ENCODE measurements at places on chromosomes 2 and 18.

- DNase-seq = no peak
These were observed 19.3 kb downstream of the CCDC88A start for GRCh38 chr2:55400332-55400731.

DNA sequence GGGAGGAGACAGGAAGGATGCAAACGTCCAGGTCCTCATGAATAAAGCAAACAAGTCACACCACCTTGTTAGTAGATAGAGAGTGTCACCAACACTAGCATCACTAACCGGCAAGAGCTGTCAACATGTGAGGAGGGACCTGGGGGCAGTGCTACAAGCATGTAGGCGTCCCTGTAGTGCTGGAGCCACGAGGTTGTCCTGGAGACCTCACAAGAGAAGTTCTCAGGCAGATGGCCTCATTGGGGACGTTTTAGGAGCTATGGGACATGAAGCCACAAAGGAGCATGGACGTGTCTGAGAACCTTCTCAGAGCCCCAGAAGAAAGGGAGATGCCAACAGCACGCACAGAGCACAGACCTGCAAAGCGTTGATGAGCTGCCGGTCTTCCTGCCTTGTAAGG lies 70.0 kb downstream of the COL6A3 start:
- DNase-seq = no peak

DNA sequence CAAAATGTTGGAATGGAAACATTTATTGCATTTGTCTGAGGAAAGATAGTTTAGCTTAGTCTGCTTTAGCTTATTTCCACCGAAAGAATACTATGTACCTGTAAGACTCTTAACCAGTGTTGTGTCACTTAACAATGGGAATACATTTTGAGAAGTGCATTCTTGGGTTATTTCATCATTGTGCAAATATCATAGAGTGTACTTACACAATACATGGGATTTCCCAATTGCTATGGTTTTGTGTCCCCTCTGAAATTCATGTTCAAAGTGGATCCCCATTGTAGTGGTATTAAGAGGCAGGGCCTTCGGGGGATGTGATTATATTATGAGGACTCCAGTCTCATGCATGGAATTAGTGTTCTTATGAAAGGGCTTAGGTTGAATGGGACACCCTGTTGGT lies 249.4 kb upstream of the UBE2E3 start:
- no peak for DNase-seq

- no peak for DNase-seq
These were observed at the start of gene SERPINB2 for GRCh38 chr18:63887424-63887823. Gene SERPINB2 (plus strand): TSS chr18:63887705. CDS start chr18:63891445, 3,740 bp downstream.

DNA sequence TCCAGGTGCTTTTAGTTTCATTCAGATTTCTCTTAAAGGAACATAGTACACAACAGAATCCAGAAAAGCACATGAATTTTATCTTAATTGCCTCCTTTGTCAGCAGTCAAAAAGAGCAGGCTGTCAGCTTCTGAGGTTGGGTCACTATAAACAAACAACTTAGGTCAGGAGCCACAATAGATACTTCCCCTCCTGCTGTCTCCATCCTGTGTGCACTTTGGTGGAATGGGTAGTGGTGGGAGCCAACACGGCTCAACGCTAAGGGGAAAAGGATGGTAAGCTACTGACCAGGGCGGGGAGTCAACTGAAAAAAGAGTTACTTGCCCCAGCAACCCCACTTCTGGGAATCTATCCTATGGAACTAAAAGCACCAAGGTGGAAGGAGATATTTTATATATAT lies 121.9 kb downstream of the PAX3 start:
- DNase-seq = no peak

DNA sequence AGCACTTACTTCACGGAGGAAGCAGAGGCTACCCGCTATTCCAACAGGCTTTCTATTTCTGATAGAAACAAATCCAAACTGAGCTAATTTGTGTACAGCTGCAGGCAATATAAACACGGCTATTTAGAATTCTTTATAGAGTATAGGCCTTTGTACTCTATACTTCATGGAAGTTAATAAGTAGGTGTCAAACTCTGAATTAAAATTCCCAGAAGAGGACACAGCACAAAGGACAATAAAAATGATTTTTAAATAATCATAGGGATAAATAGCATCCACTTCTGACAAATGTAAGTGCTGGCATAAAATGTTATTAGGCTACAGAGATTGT lies 261.5 kb downstream of the AFF3 start:
- DNase-seq = no peak
